ENCODE measurements at places on chromosomes 3 and 15.

DNA sequence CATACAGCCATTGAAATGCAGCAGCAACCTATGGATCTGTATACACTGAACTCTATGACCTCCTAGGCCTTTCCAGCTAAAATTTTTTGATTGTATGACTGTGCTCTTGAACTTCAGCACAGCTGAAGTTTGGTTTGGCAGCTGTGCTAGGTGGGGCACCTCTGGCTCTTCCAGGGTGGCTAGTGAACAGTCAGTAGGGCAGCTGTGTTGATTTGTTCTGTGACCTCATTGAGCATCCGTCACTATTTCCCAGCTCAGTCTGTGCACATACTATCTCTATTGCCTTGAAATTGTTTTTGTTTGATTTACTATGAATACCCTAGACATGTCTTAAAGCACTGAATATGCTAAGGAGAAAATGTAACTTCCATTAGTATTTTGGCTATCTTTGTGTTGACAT is 363.2 kb upstream of the NAALADL2 start:
- DNase-seq, result no peak

- DNase-seq, result no peak
Observed at GRCh38 chr3:48567500-48567899, 3.9 kb upstream of the UCN2 start.

DNA sequence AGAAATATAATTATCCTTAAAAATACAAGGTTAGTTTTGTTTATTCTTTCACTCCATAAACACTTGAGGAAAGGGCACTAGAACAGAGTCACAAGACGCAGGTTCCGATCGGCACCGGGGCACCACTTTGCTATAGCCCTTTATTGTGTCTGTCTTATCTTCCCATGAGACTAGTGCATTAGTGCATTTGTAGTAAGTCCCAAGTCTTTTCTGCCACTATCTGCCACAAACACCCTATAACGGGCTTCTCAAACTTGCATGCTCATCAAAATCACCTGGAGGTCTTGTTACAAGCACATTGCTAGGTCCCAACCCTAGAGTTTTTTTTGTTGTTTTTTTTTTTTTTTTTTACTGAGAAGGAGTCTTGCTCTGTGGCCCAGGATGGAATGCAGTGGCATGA is 213.1 kb downstream of the FOXP1 start:
- DNase-seq, result no peak

DNA sequence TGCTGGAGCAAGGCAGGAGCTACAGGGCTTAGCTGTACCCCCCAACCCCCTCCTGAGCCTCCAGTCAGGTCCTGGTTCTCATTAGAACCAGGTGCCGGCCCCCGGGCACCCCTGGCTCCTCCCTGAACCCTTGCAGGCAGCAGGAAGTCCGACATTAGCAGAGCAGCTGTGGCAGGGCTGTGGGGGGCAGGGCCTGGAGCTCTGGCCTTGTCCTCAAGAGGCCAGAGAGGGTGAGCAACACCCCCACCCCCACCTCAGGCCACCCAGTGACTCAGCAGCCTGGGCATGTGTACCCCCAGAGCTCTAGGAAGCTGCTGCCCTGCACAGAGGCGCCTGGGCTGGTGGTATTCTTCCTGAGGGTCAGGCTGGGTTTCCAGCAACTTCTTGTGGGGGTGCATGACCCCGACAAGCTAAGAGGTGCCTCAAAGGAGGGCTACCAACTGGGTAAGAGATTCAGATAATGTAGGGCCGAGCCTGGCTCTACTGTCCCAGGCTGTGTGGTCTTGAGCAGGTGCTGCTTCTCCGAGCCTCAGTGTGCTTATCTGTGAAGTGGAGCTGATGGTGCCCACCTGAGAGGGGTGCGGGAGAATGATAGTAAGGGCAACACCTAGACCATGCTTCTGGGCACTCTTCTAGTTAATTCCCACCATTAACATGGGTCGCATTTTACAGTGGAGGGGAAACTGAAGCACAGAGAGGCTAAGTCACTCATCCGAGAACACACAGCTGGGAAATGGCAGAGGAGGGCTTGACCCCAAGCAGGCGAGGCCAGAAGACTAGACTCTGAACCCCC is 16.0 kb downstream of the H1-8 start:
- no peak for DNase-seq

DNA sequence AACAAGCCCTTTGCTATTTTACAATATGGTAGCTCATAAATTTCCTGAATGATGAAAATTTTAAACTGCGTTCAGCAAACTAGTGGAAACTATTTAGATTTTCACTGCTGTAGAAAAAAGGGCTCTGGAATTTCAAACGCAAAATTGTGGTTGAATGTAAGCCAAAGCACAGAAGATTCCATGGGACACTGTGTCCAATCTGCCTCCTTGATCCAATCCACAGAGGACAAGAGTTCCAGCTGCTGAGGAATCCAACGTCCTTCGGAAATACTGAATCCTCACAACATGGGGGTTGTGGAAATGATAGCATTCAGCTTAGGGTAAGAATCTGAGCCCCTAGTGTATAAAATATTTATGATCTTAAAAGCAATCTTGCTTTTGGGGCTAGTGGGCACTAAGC is 161.0 kb downstream of the PLD1 start:
- DNase-seq, result no peak

DNA sequence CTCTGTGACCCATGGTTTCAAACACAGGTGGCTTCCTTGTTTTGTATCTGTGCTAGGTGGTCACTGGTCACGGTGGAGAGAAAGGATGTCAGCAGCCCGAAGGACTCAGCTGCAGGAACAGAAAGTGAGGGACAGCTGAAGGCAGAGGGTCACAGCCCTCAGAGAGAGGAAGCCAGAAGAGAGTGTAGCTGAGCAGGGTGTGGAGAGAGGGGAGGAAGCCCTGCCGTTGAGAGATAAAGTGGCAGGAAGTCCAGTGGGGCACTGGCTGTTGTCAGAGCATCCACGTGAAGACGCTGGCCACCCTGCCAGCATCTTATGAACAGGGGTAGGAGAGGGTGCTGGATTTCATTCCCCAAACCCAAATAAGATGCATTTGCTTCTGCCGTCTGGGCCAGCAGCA is 36.9 kb downstream of the LIMD1 start:
- no peak for DNase-seq

DNA sequence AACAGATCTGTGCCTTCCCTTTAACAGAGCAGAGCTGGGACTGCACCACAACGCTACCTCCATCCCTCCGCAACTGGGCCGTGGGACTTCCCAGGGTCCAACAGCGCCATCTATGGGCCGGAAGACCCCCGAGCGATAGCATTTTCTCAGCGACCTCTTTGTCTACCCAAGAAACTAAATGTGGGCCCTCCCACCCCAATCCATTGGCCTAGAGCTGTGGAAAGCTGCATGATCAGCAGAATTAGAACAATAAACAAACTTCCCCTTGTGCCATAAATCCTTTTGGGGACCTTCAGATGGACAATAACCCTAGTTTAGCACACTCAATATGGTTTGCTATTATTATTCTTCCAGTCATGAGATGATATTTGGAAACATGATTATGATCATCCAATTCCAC is 74.8 kb upstream of the NTRK3 start:
- DNase-seq, result peak; percentile 14

DNA sequence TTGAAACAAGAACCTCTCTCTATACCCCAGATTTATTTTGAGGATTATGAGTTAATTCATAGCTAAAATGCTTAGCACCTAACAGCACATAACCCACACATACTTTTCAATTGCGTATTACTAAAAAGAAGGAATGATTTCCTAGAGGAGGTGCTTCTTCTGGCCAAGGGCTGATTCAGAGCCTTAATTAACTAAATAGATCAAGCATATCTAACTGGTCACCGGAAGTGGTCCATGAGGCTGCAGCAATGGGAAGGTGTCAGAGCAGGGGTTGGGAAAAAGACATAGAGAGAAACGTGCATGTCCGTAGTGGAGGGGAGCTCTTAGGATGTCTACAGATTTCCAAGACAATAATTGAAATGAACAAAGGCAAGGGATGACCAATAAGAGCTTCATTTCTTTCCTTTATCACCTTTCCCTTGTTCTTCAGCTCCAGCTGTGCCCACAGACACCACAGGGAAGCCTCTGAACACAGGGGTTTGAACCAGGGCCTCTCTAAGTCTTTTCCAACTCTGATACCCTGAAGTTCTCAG is 467 bp downstream of the HGD start:
- no peak for DNase-seq

- no peak for DNase-seq
Observed at GRCh38 chr3:147407498-147408187, 1.3 kb upstream of the ZIC4 start.

DNA sequence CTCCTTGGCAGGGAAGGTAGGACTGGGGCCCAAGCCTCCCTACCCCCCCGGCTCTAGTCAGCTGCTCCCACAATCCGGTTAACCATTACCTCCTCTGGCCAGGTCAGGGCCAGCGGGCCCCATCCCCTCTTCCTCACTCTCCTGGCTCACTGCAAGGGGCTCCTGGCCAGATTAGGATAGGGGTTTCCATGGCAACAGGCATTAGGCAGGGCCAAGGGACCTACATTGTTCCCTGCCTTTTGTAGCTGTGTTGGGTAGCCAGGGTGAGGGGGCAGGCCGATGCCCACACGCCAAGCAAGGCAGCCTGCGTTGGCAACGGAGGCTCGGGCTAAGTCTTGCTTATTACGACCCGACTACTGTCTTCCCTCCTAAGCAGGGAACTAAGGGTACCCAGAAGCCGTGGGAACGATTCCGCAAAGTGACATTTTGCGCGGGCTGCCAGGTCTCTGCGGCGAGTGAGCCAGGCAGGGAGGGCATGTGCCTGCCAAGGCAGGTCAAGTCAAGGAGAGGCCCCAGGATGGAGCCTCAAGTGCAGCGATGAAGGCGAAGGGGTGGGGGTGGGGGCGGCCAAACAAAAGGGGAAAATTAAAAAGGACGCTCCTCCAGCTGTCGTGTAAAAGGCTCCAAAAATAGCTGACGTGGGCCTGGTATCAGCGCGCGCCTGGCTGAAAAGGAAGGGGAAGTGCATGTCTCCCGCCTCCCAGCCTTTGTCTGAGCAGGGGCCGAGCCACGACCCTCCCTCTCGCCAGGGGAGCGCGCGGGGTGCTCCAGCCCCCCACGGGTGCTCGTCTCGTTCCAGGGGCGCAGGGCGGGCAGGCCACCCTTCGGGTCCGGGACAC is 919 bp downstream of the IDH2 start:
- DNase-seq, result no peak

DNA sequence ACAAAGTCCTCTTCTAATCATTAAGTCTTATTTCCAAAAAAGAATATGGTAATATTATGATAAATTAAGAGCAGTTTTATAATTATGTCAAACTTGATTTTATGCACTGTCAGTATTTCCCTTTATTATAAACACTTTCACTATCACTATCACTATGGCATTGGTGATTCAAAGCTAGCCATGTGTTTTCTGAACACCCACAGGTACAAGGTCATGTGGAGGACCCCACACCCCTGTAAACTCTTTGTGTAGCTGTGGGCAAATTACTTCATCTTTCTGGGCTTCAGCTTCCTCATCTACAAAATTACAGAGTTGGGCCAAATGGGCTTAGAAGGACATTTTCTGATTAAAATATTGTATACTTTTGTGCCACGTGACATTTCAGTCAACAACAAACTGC is 41.7 kb downstream of the FBXL22 start:
- DNase-seq, result no peak

- no peak for DNase-seq
Observed at GRCh38 chr3:40299721-40300335, 9.7 kb upstream of the EIF1B start.

DNA sequence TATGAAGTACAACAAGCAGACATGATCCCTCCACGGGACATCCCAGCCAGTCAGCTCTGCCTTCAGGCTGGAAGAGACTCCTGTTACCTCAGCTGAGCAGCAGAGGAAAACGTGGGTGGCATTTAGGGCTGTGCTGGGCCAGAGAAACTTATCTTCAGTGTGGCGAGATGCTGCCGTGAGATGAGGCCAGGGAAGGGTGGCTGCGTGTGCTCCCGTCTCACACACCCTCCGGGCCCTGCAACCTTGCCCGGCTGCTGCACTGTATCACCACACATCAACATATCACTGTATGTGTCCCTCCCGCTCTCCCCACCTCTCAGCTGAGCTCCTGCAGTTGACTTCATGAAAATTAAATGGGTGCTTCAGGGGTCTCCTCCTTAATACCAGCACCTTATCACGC is 23.4 kb downstream of the BMF start:
- DNase-seq, result no peak

DNA sequence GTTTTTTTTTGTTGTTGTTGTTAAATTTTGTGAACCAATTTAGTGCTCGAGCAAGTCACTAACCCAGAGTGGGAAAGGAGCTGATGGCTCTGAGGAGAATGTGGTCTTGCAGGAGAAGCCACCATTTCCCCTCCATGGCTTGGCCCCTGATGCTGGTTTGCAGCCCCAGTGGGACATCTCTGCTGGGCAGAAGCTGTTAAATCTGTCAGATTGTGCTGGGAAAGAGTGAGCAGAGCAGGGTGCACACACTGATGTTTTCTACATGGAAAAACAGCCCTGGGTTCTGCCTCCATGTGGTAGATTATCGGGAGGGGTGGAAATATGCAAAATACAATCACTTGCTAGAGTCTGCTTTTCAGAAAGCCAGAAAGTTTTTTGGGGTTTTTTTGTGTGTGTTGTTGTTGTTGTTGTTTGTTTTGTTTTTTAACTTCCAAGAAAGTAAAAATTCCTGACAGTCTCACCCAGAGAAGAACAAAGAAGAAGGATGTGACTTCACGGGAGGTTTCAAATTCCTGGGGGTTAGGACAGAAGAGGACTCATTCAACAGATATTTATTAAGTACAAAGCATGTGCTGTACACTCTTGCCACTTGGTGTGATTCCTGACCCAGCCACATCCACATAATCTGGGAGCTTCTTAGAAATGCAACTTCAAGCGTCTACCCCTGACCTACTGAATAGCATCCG is 133.7 kb downstream of the FOXB1 start:
- DNase-seq, result no peak

DNA sequence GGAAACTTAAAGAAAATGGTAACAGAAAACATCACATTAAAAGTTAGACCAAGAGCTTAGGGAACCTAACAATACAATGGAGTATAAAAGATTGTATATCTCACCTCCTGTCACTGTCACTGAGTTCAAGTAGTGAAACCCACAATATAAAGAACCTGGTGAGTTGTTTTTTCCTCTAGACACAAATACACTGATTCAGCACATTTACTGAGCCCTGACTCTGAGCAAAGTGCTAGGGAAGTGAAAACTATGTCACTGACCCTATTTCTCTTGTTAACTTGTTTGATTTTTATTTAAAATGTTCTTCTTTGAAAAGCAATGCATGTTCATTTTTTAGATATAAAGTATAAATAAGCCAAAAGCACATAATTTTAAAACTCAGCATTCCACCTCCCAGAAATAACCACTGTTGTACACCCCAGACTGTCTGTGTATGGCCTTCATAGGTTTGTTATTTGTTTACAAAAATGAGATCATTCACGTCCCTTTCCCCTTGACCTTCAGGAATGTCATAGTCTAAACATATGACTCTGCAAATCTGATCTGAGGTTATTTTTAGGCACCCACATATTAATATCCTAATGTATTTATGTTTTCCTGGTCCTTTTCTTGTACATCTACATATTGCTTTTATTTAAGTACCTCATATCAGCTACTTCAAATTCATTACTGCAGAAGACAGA is 69.2 kb upstream of the CSTA start:
- no peak for DNase-seq

DNA sequence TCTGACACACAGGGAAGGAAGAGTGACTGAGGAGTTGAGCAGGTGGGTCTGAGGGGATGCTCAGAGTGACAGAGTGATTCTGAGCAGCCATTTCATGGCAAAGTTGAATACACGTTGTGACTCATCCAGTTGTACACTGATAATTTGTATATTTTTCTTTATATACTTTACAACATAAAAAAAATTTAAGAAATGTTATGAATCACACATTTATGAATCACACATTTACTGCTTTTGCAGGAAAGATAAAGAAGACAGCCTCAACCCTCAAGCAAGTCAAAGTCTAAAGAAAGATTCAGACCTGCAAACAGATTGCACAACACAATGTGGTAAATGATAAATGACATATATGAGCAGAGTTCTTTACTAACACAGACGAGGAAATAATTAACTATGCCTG is 21.0 kb upstream of the CHMP2B start:
- no peak for DNase-seq

Data from stimulated activated CD4-positive, alpha-beta T cell treated with anti-CD3 and anti-CD28 coated beads, Interleukin-1b, Interleukin-23, amount 100 ng/mL, for 1 hour (primary cell).